ENCODE measurements at places on chromosomes 16 and 17.
A peak's percentile ranks its signal among the peaks of the same experiment; 100 is the strongest.

DNA sequence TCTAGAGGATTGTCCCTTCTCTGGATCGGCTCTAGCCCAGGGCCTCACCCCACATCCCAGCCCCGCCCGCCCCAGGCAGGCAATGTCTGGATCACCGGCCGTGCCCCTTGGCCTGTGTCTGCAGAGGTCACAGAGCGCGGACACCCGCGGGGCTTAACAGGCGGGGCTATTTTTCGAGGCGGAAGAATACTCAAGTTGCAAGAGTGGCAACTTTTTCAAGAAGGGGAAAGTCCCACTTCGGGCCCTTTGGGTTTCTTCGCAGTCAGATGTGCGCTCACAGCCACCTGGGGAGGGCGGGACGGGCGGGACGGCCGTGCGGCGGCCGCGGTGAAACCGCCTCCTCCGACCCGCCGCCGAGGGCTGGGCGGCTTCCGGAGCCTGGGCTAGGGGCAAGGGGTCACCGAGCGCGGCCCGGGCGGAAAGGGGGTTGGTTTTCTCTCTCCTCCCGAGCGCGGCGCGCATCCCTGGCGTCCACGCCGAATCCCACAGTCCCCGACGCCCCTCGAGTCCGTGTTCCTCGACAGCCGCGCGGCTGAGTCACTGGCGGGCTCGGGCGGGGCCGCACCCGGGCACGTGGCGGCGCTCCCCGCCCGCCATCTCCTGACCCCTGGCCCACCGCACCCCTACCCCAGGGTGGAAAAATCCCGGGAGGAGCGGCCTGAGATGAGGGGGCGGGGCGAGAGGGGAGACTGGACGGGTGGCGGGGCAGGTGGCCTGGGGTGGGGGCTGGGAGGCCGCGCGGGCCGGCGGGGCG is 1.2 kb upstream of the PFN1 start:
- peaks cover 23% of the 10 kb centered on the region for H3K36me3 ChIP-seq
- H3K4me3 ChIP-seq, result no peak overlapping the region
- H3K4me1 ChIP-seq, result peaks cover 30% of the 10 kb centered on the region
- peak; percentile 84 for DNase-seq
- no peaks in the 10 kb centered on the region for H3K27me3 ChIP-seq

GRCh38 chr16:7497691-7498090 is 165.0 kb downstream of the RBFOX1 start:
- H3K27me3 ChIP-seq, result no peaks in the 10 kb centered on the region
- DNase-seq, result no peak
- H3K36me3 ChIP-seq, result no peaks in the 10 kb centered on the region

DNA sequence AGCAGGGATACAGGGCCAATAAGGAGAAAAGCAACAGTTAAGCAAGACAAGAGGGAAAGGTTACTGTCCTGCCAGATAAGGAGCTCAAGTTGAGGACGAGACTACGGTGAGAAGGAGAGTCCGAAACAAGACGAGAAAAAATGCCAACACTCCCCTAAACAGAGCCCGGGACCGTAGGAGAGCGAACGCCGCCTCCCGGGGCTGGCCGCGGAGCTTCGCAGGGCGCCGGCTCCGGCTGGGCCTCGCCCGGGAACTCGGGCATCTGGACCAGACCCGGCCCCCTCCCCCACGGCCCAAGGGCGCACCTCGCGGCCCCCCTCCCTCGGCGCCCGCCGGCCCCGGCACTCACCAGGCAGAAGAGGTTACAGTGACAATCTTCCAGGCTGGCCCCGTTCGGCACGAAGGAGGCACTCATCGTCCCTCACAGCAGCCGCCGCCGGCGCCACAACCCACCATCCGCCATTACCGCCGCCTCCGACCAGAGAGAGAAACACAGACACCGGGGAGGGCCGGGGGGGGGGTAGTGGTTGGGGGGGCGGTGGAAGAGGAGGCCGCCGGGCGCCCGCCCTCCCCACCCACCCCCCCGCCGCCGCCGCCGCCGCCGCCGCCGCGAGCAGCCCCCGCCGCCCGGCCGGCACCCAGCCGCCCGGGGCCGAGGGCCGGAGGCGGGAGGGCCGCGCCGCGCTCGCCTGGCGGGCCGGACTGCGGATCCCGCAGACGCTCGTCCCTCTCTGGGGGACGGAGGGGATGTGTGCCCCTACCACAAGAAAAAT is at the start of gene MED13:
MED13 (minus strand) TSS at position 488 of the 773 bp plus-strand sequence; CDS start at position 415, 73 bp downstream.
- H3K27me3 ChIP-seq, result no peaks in the 10 kb centered on the region
- H3K4me3 ChIP-seq, result peak within 1 kb of the TSS; percentile 96
- peak within 1 kb of the TSS; percentile 97 for H3K27ac ChIP-seq
- peak; percentile 83 for DNase-seq
- H3K36me3 ChIP-seq, result no peaks in the 10 kb centered on the region

DNA sequence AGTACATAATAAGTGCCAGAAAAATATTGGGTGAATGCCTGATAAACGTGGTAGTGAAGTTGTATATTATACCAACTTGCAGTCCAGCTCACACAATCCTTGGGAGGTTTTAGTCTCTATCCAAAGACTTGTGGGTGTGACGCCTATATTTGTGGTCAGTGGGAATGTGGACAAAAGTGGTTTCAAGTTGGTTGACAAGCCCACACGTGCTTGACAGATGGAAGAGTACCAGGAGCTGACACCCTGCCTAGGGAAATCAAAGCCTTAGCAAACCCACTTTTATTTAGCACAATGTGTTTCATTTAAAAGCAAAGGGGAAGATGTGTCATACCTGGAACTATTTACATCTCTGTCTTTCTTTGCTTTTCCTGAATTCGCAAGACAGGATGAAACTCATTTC is 79.0 kb downstream of the CA10 start:
- H3K27ac ChIP-seq, result no peak overlapping the region
- no peak overlapping the region for H3K4me3 ChIP-seq
- H3K27me3 ChIP-seq, result no peaks in the 10 kb centered on the region
- no peaks in the 10 kb centered on the region for H3K36me3 ChIP-seq

- H3K4me3 ChIP-seq, result no peak overlapping the region
- DNase-seq, result no peak
- H3K27ac ChIP-seq, result no peak overlapping the region
- H3K36me3 ChIP-seq, result no peaks in the 10 kb centered on the region
Observed at GRCh38 chr17:76635659-76636360, 7.7 kb downstream of the ST6GALNAC1 start.

- H3K4me3 ChIP-seq, result no peak overlapping the region
- H3K4me1 ChIP-seq, result peaks cover 15% of the 10 kb centered on the region
- no peaks in the 10 kb centered on the region for H3K36me3 ChIP-seq
- H3K27me3 ChIP-seq, result no peaks in the 10 kb centered on the region
Observed at GRCh38 chr17:20952183-20952582, 90.6 kb downstream of the USP22 start.

DNA sequence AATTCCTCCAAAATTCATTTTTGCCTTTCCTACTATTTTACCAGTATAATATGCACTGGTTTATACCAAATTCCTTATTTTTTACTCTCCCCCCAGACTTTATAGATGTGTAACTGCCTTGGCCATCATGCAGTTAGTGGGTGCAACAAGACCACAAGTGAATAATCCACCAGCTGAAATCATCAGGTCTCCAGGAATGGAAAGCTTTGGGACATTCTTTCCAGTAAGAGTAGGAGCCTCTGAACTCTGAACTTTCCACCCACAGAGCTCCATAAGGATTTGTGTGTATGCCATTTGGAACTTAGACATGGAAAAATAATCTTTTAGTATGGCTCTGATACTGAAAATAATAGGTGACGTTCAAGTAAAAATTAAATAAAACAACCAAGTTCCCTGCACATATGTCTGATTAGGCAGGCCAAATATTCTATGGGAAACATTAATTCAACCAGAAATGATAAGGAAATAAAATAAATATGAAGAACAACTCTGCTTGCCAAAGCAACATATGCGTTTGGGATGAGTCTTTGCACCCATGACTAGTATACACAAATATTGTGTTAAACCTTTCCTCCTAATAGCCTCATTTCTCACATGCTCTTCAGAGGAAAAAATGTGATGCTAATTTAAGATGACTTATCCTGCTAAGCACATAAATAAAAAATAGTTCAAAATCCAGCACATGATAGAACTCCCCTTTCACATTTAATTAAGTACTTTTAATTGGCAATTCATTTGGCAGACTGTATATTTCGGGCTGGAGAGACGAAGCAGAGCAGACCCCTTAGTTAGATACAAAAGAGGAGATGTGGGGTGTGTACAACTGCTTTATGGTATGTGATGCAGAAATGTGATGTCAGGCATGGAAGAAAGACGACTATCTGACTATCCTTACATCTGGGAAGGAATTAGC is 11.6 kb upstream of the LYRM9 start:
- H3K4me3 ChIP-seq, result no peak overlapping the region
- peaks cover 10% of the 10 kb centered on the region for H3K4me1 ChIP-seq
- DNase-seq, result no peak
- no peaks in the 10 kb centered on the region for H3K27me3 ChIP-seq
- no peak overlapping the region for H3K27ac ChIP-seq
- H3K36me3 ChIP-seq, result no peaks in the 10 kb centered on the region

DNA sequence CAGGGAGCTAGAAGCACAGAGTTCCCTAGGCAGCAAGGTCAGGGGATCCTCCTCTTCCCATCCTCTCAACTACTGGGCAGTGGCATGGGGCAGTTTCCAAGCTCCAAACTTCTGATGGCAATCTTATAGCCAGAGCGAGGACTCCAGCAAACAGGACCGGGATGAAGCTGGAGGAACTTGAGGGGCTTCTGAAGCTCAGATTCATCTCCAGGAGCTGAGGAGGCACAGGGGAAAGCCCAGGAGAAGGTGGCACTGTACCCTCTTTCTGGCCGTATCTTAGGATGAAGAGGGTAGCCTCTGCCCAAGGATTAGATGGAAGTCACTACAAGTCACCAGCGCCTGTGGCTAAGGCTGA is 50.0 kb upstream of the RPL38 start:
- DNase-seq, result no peak
- no peaks in the 10 kb centered on the region for H3K27me3 ChIP-seq
- no peak overlapping the region for H3K27ac ChIP-seq
- no peaks in the 10 kb centered on the region for H3K36me3 ChIP-seq

DNA sequence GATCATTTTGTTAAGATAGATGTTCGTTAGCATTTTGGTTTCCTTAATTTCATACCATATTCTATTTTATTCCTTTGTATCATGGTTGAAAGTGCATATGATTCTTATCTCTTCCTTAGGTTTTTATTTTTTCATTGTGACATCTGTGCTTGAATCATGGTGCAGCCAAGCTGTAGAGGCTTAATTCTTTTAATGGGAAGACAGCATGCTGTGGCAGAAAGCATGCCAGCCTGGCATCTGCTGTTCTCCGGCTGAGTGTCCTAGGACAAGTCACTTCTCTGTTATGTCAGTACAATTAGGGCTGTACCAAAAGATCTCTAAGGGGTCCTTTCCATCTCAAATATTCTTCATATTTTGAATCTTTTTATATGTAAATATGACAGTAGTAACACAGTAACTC is 68.5 kb upstream of the PMFBP1 start:
- no peak overlapping the region for H3K4me3 ChIP-seq
- DNase-seq, result no peak
- H3K27ac ChIP-seq, result no peak overlapping the region
- no peaks in the 10 kb centered on the region for H3K4me1 ChIP-seq
- no peaks in the 10 kb centered on the region for H3K27me3 ChIP-seq

GRCh38 chr17:71550675-71551074 is 570.1 kb upstream of the SOX9 start:
- no peaks in the 10 kb centered on the region for H3K36me3 ChIP-seq
- H3K4me3 ChIP-seq, result no peak overlapping the region
- H3K27ac ChIP-seq, result no peak overlapping the region
- H3K4me1 ChIP-seq, result no peaks in the 10 kb centered on the region

- no peaks in the 10 kb centered on the region for H3K27me3 ChIP-seq
- DNase-seq, result no peak
- H3K36me3 ChIP-seq, result peaks cover 59% of the 10 kb centered on the region
Observed at GRCh38 chr17:37476431-37477120, 13.1 kb upstream of the DUSP14 start.

DNA sequence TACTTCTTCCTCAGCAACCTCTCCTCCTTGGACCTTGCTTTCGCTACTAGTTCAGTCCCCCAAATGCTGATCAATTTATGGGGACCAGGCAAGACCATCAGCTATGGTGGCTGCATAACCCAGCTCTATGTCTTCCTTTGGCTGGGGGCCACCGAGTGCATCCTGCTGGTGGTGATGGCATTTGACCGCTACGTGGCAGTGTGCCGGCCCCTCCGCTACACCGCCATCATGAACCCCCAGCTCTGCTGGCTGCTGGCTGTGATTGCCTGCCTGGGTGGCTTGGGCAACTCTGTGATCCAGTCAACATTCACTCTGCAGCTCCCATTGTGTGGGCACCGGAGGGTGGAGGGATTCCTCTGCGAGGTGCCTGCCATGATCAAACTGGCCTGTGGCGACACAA is 429 bp downstream of the OR2C1 start:
- no peaks in the 10 kb centered on the region for H3K27me3 ChIP-seq
- DNase-seq, result no peak
- H3K4me1 ChIP-seq, result no peaks in the 10 kb centered on the region
- no peak overlapping the region for H3K27ac ChIP-seq
- H3K4me3 ChIP-seq, result no peak overlapping the region

- no peak for DNase-seq
- no peak overlapping the region for H3K27ac ChIP-seq
- no peaks in the 10 kb centered on the region for H3K27me3 ChIP-seq
- no peaks in the 10 kb centered on the region for H3K4me1 ChIP-seq
- no peaks in the 10 kb centered on the region for H3K36me3 ChIP-seq
Observed at GRCh38 chr16:73408716-73409115, 360.8 kb upstream of the ZFHX3 start.

DNA sequence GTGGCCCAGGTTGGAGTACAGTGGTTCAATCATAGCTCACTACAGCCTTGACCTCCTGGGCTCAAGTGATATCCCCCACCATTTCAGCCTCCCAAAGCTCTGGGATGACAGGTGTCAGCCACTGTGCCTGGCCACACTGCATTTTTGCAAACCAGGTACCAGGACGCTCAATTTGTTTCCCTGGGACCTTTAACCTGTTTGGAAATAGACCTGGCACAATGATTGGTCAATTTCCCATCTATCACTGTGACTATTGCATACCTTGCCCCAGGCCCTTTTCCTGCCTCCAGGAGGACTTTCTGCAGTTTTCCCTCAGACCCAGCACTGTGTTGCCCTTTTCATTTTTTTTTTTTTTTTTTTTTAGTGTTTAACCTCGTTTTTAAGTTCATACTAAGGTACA is 11.1 kb upstream of the FUS start:
- H3K4me1 ChIP-seq, result no peaks in the 10 kb centered on the region
- no peak overlapping the region for H3K27ac ChIP-seq
- no peak for DNase-seq

GRCh38 chr17:45018514-45018847 is 33.0 kb downstream of the DCAKD start:
- no peak for DNase-seq
- H3K4me3 ChIP-seq, result no peak overlapping the region
- no peaks in the 10 kb centered on the region for H3K36me3 ChIP-seq
- H3K4me1 ChIP-seq, result peaks cover 39% of the 10 kb centered on the region
- H3K27ac ChIP-seq, result no peak overlapping the region
- no peaks in the 10 kb centered on the region for H3K27me3 ChIP-seq

GRCh38 chr16:8376858-8377257 is 213.5 kb downstream of the TMEM114 start:
- no peak overlapping the region for H3K27ac ChIP-seq
- no peak for DNase-seq
- no peak overlapping the region for H3K4me3 ChIP-seq
- no peaks in the 10 kb centered on the region for H3K27me3 ChIP-seq

DNA sequence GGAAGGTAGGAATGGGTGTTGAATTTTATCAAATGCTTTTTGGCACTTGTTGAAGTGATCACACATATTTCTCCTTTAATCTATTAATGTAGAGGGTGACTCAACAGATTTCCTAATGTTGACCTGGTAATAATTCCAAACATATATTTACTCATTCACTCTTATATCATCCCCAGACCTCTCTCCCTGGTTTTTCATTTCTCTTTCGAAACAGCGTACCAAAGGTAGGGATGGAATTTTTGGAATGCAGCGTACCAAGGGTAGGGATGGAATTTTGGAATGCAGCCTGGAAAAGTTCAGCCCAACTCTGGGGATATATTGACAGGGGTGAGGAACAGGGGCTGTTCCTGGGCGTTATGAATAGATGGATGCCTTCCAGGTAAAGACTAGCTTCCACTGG is 7.3 kb downstream of the KIF18B start:
- no peak overlapping the region for H3K4me3 ChIP-seq
- H3K36me3 ChIP-seq, result no peaks in the 10 kb centered on the region
- no peak overlapping the region for H3K27ac ChIP-seq
- no peaks in the 10 kb centered on the region for H3K4me1 ChIP-seq

All from adrenal gland (tissue), 19 donors.